Stimulated activated CD8-positive, alpha-beta memory T cell treated with anti-CD3 and anti-CD28 coated beads, Interleukin-4, amount 100 ng/mL, for 48 hours (primary cell): ENCODE measurements at places on chromosomes 6 and 20.

GRCh38 chr6:41539204-41539603 lies 7.0 kb upstream of the FOXP4 start:
- DNase-seq, result no peak

DNA sequence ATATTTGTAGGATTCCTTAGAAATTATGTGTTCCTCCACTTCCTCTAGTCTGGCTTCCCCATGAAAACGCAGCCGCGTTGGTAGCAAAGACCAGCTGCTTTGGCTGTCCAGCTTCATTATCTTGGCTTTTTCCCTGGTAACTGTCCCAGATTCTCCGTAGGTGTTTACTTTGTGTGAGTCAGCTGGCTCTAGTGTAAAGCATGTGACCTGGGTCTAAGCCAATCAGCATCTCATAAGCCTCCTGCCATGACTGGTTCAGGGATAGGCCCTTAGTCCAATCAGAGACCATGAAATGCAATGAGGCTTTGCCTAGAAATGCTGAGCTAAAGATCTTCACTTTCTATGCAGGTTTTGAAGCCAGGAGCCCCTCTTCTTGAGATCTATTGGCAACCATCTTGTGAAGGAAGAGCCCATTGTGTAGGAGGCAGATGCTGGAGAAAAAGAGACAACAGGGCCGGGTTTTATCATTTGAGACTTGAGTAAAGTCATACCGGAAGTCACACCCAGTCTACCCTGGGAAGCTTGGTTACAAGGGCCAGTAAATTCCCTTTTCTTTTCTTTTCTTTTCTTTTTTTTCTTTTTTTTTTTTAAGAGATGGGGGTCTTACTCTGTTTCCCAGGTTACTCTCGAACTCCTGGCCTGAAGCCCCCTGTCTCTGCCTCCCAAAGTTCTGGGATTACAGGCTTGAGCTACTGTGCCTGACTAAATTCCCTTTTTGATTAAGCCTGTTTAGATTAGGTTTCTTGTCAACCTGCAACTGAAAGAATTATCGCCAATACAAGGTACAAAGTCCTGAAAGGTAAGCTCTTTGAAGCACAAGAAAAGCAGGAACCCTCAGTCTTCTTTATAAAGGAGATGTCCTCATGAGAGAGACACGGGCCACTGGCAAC lies 256.5 kb upstream of the RREB1 start:
- no peak for DNase-seq

- no peak for DNase-seq
Measured at GRCh38 chr6:116761779-116762178, 3.7 kb downstream of the FAM162B start.

GRCh38 chr6:169828176-169828575 lies 76.8 kb downstream of the ERMARD start:
- DNase-seq, result no peak

DNA sequence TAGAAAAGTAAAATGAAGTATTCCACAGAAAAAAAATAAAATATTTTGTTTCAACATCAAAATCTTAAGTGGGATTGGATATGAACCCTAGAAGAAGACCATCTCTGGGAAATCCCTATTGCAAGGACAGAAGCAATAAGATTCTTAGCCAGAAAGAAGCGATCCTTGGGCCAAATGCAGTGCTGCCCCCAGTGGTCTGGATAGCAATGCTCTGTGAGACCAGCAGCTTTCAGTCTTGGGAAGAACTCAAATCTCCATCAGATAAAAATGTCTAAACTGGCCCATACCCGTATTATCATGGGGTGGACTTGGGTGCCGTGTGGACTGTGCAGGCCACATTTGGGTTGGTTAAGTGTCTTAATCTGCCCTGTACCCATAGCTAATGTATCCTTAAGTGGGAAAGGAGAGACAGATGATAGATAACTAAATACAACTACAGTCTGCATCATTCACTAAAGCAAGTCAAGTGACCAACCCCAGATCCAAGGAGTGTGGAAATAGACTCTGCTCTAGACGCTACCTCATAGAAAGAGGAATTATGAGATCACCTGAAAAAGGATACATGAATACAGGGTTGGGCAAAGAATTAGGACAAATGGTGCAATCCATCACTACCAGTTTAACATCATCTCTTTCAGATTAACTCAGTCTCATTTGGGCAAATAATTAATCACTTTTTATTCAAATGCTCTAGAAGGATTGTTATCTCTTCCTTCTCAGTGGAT lies 38.9 kb upstream of the SNAP25 start:
- DNase-seq, result no peak

DNA sequence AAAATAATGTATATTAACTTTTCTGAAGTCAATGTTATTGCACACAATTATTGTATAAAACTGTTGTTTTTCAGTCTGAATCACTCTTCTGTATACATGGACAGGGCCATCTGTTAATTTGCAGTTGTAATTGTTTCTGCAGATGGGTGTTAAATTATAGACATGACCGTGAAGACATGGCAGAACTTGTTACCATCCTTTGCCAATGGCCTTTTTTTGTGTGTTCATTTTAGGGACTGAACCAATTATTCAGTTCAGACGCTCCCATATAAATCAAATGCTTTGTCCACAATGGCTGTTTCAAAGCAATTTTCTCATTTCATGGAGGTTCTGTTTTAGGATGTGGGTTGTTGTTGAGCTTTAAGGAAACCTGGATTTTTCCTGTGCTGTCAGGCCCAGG lies 533.7 kb downstream of the DOK5 start:
- no peak for DNase-seq

DNA sequence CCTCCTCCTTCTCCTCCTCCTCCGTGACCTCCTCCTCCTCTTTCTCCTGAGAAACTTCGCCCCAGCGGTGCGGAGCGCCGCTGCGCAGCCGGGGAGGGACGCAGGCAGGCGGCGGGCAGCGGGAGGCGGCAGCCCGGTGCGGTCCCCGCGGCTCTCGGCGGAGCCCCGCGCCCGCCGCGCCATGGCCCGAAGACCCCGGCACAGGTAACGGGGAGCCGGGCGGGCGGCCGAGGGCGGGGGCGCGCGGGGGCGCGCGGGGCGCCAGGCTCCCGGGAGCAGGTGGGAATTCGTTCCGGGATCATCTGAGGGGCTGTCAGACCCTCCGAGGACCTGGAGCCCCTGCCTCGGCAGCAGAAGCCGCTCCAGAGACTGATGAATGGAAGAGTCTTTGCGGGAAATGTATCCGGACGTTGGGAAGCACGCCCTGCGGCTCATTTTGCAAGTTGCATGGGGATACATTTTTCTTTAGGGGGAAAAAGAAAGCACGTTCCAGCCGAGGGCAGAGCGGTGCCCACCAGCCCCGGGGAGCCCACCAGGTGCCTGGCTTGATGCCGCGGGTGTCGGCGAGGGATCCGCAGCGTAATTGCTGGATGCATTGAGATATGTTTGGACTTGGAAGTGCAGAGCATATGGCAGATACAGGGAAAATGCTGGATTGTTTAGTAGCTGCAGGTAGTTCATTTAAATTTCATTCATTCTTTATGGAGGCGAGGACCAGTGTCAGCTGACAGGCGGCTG lies 394 bp downstream of the MYB start:
- DNase-seq, result peak; percentile 44

GRCh38 chr6:16659466-16660156 lies 101.6 kb downstream of the ATXN1 start:
- DNase-seq, result no peak

DNA sequence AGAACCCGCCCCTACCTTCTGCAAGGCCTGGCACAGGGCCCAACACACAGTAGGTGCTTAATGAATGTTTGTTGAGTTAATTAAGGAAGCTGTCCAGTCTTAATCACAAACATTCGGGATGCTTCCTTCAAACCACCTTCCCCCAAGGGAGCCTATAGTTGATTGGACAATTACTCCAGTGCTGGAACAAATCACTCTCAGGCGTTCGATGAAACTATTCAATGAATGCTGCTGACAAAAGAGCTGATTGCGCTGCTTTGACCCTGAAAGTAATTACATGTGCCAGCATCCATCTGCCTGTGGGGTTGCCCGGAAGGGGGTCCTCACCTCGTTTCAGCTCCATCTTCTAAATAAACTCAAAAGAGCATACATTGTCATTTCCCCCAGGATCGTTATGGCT lies 112.0 kb upstream of the SRSF6 start:
- no peak for DNase-seq

DNA sequence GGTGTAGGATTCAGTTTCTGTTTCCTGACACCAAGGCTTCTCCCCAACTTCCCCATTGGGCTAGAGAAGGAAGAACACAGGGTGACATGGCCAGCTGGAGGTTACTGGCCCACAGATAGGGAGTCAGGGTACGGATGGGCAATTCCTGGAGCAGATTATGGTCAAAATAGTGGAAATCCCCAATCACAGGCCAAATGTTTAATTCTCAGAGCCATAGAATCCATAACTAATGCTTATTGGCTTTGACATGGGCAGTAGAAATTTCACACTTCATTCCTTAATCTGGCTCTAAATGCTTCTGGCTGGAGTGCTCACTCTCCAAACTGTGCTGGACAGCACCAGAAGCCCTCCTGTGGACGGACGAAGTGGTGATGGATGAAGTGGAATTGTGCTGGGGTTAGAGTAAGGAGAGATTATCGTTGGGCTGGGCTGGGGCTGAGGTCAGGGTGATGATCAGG lies 887 bp downstream of the SIGLEC1 start:
- no peak for DNase-seq

DNA sequence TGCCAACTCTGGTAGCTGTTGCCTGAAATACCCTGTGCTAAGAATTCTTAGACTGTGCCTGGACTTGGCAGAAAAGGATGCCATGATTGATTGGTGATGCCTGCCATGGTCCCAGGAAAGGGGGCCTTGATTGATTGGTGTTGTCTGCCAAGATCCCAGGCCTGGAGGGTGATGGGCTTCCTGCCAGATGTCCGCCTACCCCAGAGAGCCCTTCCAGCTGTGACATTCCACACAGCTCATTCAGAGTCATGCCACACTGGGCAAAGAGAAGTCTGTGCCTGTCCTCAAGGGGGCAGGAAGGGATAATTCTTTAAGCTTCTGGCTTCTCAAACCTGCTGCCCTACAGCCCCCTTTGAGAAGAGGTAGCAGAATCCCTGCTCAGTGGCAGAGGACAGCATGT lies 24.6 kb downstream of the RIMS4 start:
- no peak for DNase-seq

DNA sequence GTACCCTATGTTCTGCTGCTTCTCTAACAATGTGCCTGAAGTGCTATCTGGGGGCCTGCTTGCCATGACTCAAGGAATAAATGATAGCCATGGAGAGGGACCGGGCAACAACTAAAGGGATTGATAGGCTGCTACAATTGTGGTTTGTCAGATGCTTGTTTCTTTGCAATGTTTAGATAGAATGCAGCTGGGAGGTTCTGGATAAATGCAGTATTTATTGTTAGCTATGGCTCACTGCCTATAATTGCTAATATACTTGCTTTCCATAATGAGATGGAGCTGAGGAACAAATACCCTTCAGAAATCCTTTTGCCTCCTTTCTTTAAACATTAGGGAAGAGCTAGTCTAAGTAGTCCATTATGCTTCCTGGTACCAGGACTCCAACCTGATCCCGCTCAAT lies 575.2 kb upstream of the SYNCRIP start:
- no peak for DNase-seq

DNA sequence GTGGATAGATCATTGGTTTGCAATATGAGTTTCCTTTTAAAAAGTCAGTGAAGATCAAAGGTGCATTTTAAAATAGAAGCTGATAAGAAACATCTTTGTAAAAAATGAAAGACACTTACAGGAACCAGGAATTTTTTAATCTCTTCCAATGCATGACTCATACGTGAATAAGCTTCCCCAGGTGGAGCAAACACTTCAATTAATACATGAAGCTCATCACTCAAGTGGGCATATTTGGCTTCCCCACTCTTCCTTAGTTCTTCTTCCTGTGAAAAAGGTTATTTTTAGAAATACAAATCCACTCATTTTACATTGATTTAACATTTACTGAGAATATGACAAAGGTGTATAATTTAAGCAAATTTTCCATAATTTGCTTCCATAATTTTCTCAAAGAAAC lies 308.1 kb downstream of the KHDRBS2 start:
- DNase-seq, result no peak

GRCh38 chr6:89134723-89135122 lies 11.1 kb upstream of the PM20D2 start:
- DNase-seq, result no peak

DNA sequence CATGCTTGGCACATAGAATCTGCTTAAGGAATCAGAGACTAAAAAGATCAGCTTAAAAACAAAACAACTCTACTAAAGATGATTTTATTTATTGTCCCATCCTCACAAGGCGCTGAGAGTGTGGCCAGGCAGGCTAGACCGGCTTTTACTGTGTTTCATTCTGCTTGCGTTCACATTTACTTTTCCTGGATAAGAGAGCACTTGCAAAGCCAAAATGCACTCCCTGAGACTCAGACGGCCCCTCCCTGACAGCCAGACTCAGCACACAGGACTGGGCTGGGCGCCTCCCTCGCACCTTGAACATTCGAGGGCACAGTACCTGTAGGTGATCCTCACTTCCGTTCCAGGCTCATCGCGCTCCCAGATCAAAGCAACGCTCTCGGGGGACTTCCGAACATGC lies 10.2 kb downstream of the ACSS1 start:
- DNase-seq, result no peak

DNA sequence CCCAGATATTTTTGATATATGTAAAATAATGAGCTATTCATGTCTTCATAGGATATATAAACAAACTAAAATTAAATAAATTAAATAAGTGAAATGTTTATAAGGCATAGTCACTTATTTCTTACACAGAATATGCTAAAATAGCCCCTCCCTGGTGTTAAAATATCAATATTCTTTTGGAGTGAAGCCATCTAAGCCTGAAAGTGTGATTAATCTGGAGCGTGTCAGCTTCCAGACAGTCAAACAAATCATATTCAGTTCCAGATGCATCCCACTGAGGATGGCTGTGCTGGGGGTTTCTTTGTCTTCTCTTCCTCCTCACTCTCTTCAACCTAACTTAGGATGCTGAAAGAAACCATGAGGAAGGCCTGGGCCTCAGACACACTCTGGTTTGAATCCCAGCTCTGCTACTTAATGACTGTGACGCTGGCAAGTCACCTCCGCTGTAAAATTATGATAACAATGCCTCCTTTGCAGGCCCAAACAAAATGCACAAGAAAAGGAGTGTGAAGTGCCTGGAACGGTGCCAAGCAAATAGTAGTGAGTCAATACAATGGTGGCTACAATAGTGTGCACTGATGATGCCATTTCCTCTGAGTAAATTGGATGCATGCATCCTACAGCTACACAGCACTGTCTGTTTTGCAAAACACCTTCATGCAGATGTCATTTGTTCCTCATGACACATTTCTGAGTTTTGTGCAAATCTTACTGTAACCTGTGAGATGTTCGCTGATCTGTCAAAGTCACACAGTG lies 161.4 kb downstream of the FOXC1 start:
- DNase-seq, result peak; percentile 64

GRCh38 chr6:16539086-16539931 lies 222.0 kb downstream of the ATXN1 start:
- no peak for DNase-seq

GRCh38 chr6:159359581-159360297 lies 190.5 kb downstream of the FNDC1 start:
- no peak for DNase-seq

GRCh38 chr6:108453601-108454185 lies 107.0 kb upstream of the FOXO3 start:
- no peak for DNase-seq

- no peak for DNase-seq
Measured at GRCh38 chr20:48729538-48729937, 98.3 kb downstream of the PREX1 start.
